ENCODE measurements at places on chromosomes 7 and 10. TPM values are rescaled to one million over a fixed set of nuclear protein-coding genes. Genes with fewer than 3 reads are reported as not detected.
A peak's percentile ranks its signal among the peaks of the same experiment; 100 is the strongest.

GRCh38 chr7:86002858-86003257, 640.9 kb upstream of the GRM3 start:
- no peak for DNase-seq

GRCh38 chr7:44046321-44047061, 2.0 kb downstream of the DBNL start:
- no peak for DNase-seq

- DNase-seq: no peak
Observed at GRCh38 chr7:87874066-87874465, 2.1 kb downstream of the SLC25A40 start.

Gene TDRD1
- polyA plus RNA-seq: 0.04 TPM

DNA sequence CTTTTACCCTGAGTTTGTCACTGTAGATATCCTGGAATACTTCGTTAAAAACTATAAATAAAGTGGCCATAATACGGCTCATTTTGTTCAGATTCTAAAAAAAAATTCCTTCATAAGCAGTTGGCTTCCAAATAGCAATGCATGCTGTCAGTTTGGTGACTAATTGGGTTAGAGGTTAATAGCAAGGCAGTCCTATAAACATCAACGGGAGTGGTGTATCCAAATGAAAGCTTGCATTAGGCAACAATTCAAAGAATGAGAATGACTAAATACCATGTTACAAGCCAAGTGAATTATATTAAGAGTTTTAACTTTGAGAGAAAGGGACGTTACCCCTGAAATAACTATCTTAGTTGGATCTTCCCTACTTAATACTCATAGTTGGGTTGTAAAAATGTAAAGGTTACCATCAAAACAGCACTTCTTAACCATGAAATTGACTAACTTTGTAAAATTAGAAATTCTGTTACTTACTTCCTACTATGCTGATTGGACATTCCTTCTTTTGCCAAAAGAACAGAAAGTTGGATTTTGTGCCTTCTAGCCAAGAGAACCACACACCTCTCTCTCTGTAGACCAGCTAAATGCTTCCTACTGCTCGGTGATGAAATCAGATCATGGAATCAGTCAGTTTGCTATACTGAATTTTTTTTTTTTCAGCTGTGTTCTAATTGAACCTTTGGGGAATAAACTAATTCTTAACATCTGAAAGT, 98.0 kb downstream of the KAT6B start:
- peak; percentile 54 for DNase-seq

DNA sequence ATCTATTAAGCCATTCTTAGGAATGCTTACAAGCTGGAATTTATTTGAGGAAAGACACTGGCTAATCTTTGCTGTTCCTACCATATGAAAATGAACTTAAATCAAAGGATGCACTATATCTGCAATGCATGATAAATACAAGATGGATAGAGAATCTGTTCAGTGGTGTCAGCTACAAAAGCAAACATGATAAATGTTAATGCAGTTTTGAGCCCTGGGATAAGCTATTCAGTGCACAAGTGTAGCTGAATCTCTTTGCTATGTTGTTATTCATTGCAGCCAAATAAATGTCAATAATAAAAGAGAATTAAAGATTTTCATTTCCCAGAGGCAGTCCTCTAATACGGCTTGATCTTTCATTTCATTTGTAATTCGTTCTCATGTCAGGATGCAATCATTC, 223.8 kb upstream of the KAT6B start:
- DNase-seq: no peak

DNA sequence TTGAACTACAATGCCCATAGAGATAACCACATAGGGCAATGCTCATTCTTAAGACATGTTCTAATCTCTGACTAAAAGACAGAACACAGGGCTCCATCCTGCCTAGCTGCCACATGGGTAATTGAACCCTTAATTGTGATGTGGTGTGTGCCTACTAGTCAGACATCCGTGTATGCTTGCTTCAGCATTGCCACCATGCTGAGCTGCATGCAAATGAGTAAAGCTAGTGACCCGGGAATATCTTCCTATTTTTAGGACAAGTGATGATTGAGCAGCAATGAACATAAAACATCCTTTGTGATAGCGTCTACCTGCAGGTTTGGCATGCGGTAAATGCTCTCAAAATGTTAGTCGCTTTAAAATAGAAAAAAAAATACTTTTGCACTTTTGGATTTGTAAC, 115.8 kb downstream of the MAGI2 start:
- DNase-seq: no peak

Gene HDAC9
- polyA plus RNA-seq: 8.4 TPM

DNA sequence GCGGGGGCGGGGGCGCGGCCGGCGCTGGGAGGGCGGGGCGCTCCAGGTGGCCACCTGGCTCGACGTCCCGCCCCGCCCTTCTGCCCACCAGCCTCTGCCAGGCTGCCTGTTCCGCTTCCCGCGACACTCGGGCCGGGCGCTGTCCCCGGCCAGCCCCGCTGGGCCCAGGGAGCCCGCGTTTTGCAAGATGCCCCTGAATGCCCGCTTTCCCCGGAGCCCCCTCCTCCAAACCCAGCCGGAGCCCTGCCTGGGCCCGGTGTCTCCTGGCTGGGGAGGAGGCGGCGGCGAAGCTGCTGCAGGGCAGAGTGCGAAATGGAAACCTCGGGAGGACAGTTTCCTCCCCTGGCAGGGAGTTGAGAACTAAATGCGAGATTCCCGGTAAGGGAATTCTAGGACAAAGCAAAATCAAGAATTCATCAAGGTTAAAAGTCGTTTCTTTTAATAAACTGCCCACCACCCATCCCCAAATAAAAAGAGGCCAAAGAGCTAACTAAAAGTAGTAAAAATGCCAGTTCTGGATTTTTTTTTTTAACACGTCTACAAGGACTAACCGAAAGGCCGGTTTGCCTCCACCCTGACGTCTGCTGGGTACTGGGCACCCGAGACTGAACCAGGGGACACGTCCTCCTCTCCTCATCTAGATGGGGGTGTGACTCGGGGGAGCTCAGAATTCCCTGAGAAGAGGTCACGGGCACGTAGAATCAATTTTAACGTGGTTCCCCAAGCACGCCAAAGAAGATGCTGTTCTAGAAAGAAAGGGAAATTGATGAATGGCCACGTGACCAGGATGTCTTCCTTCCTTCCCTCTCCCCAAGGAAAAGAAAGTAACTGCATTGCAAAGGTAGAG, 200.4 kb upstream of the NFE2L3 start:
- no peak for DNase-seq

GRCh38 chr10:89550509-89550908, 15.1 kb upstream of the SLC16A12 start:
- DNase-seq: no peak

Gene CALHM1
- polyA plus RNA-seq: 0.14 TPM

Gene ZMIZ1
- polyA plus RNA-seq: 78.7 TPM

DNA sequence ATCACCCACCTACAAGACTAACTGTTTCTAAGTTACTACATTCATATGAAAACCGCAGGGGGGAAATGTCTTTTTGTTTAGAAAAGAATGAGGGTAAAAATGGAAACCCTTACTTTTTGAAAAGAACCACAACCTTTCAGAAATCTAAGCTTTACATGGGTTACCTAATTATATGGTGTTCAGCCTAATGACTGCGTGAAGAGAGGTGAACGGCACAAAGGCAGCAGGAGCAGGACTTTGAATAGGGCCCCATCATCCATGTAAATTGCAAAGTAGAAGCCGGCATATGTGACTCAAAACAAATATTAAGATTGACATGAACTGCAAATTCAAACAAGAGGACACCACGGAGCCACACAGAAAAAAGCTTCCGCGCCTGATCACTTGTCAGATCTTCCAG, 25.1 kb downstream of the NEBL start:
- DNase-seq: no peak

GRCh38 chr7:108684629-108685028, 115.0 kb downstream of the DNAJB9 start:
- DNase-seq: no peak

Gene POU6F2
- polyA plus RNA-seq: 0.18 TPM

DNA sequence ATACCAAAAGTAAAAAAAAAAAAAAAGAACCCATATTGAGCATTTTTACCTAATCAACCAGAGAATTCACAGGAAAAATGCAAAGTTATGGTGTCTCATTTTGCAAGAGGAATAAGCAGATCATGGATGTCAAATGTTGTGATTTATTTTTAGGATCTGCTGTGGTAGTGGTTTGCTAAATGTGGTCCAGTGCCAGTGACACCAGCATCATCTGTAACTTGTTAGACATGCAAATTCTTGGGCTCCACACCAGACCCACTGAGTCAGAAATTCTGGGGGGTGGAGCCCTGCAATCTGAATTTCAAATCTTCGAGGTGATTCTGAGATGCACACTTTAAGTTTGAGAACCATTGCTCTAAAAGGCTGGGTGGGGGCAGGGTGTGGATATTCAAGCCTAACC, 30.1 kb upstream of the ZEB1 start:
- no peak for DNase-seq

- no peak for DNase-seq
Observed at GRCh38 chr10:124125305-124126116, 32.1 kb upstream of the CHST15 start.

Gene SUN3
- polyA plus RNA-seq: 0.22 TPM

Gene ZNF777
- 13.7 TPM for polyA plus RNA-seq

- no peak for DNase-seq
Observed at GRCh38 chr10:100157156-100157555, 28.7 kb downstream of the ERLIN1 start.

- no peak for DNase-seq
Observed at GRCh38 chr10:99364125-99364524, 35.0 kb downstream of the CNNM1 start.

Gene HK1
- polyA plus RNA-seq: 51.2 TPM

- no peak for DNase-seq
Observed at GRCh38 chr10:70540789-70541360, 61.7 kb downstream of the PRF1 start.

- DNase-seq: no peak
Observed at GRCh38 chr10:129774082-129774735, 189.9 kb downstream of the EBF3 start.

Gene NRG3
- 12.9 TPM for polyA plus RNA-seq

DNA sequence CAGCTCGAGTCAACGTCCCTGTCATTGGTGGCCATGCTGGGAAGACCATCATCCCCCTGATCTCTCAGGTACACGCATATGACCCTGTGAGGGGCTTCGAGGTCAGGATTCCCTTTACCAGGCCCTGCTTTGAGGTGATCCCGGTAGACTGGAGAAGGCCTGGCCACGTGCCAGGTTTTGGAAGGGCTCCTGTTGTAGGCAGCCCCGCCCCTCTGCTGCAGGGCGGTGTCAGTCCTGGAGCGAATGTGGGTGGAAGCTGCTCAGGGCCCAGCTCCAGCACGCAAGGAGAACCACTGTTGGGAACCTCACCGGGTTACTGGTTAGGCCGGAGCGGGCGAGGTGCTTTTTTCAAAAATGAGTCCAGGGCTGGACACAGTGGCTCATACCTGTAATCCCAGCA, 15.6 kb downstream of the MDH2 start:
- DNase-seq: no peak

Gene THSD7A
- polyA plus RNA-seq: 57.5 TPM

DNA sequence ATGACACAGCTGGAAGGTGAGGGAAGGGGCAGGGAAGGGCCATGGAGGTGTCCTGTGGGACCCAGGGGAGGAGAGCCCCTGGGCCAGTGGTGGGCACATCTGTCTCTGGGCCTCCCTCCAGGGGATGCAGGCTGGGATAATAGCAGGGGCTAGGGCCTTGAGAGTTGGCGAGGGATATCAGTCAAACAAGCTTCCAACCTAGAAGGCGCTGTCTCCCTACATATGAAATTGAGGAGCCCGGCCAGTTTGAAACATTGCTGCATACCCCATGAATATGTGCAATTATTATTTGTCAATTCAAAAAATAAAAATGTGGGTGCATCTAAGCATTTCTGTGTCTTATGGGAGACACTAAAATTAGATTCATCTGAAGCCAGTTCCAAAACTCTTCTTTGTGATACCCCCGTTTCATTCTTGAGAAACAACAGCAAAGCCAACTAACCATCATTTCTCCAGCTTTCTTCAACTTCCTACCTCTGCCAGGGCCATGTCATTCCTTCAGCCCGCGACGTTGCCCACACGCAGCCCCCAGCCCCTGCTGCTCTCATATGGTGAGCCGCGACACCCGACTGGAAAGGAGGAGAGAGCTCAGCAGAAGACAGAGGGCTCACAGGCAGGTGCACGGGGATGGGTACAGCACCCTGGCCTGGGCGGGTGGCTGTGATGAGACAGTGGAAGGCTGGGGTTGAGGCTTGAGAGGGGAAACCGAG, 418.7 kb downstream of the GLRX3 start:
- DNase-seq: no peak

Gene MSMB
- not detected for polyA plus RNA-seq

- no peak for DNase-seq
Observed at GRCh38 chr10:62130948-62131347, 137.7 kb downstream of the RTKN2 start.

Gene SYPL1
- polyA plus RNA-seq: 114 TPM

GRCh38 chr7:75789361-75789924, 17.4 kb upstream of the CCL26 start:
- no peak for DNase-seq

DNA sequence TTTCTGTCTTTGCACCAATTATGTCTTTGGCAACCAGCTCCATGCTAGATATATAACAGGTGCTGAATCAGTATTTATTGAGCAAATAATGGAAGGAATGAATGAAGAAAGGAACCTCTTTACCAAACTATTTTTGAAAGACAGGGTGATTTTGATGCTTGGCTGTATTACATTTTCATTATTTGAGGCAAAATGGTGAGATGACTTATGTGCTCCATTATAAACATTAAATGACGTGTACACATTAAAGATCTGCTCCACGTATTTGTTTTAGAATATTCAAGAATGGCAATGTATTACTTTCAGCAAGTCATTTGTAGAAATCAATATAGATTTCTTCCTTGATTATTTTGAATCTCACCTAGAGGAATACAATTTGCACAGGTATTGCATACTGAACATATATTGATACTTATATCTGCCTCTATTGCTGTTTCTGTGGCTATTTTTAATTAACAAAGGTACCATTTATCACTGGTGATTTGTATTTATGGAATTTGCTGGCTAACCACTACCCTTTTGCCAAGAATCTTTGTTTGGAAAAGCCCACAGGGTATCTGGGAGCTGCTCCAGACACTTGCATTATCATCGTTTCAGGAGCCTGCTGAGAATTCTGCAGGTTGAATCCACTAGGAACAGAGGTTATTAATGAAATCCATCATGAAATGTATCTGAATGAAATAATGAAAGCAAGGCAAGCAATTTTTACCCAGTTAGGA, 92.2 kb downstream of the SEMA3C start:
- DNase-seq: no peak

Gene GPNMB
- polyA plus RNA-seq: 11.1 TPM

DNA sequence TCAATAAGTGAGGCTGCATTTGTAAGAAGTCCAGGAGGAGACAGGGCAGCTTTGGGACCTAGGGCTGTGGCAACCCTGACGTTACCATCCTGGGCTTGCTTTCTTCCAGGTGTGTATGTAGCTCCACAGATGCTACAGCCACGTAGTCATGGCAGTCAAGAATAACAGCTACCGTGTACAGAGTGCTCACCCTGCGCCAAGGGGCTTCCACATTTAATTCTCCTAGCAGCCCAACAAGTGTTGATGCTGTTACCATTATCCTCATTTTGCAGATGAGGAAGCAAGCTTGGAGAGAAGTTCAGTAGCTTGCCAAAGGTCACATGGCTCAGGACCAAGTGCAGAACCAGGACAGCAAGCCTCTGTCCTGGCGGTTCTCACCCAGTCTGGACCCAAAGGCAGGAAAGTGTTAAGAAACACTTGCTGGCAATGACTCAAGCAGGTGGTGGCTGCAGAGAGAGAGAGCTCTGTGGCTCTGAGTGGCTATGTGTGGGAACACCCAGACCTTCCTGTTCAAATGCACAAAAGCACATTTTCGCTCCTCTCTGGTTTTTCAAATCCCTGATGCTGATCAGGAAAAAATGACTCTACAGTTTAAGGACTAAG, 89.8 kb downstream of the CREM start:
- DNase-seq: no peak

GRCh38 chr7:73599916-73600315, 21.5 kb upstream of the TBL2 start:
- DNase-seq: no peak
